ENCODE measurements at places on chromosomes 16 and 17. TPM values are rescaled to one million over a fixed set of nuclear protein-coding genes. Genes with fewer than 3 reads are reported as not detected.

The TBX4 gene
- total RNA-seq, result not detected

The USP43 gene
- total RNA-seq, result 0.56 TPM

The CDH3 gene
- not detected for total RNA-seq

The XYLT1 gene
- 7.1 TPM for total RNA-seq

The SHBG gene
- total RNA-seq, result not detected

The TBC1D3 gene
- not detected for total RNA-seq

Data from H4 (cell line).